ENCODE measurements at places on chromosomes 16 and 17. TPM values are rescaled to one million over a fixed set of nuclear protein-coding genes. Genes with fewer than 3 reads are reported as not detected.

Gene CSNK1D
- total RNA-seq = 93.9 TPM

Gene ADAP2
- 17.0 TPM for total RNA-seq

Gene ZNF75A
- 24.0 TPM for total RNA-seq

Gene C16orf89
- total RNA-seq = 12.2 TPM

Gene IRX6
- total RNA-seq = 1.5 TPM

- no peak overlapping the region for H3K4me3 ChIP-seq
- DNase-seq = no peak
- no peaks in the 10 kb centered on the region for H3K27me3 ChIP-seq
- H3K27ac ChIP-seq = no peak overlapping the region
These were observed 1384.2 kb downstream of the CDH11 start for GRCh38 chr16:63737633-63738032.

DNA sequence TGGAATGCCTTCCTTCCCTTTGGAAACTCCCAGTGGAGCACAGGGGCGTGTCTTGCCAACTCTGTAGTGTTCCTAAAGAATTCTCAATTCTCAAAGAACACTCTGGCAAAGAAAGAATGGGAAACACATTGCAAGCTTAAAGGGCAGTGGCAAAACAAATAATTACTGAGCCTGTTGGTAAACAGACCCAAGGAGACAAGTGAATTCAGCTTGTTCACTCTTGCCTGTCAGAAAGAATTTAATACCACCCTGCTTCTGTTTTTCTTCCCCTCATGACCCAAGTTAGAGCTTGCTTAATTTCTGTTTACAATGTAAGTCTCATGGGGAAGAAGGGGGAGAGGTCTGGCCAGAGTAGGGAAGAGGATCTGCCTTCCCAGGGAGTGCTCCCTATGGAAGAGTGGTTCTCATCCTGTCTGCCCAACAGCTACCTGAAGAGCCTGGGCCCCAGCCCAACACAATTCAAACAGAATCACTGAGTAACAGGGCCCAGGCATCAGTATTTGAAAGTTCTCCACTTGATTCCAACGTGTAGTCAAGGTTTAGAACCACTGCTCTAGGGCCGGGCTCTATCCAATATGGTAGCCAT, 386.0 kb downstream of the SLC39A11 start:
- no peak for DNase-seq
- no peaks in the 10 kb centered on the region for H3K4me1 ChIP-seq
- no peak overlapping the region for H3K4me3 ChIP-seq
- no peaks in the 10 kb centered on the region for H3K36me3 ChIP-seq
- no peaks in the 10 kb centered on the region for H3K27me3 ChIP-seq

GRCh38 chr16:89827383-89828198, 684 bp upstream of the SPIRE2 start:
- no peaks in the 10 kb centered on the region for H3K27me3 ChIP-seq
- peaks cover 9% of the 10 kb centered on the region for H3K4me1 ChIP-seq
- H3K27ac ChIP-seq = no peak overlapping the region
- H3K4me3 ChIP-seq = peak overlapping the region; percentile 49
- no peaks in the 10 kb centered on the region for H3K36me3 ChIP-seq

DNA sequence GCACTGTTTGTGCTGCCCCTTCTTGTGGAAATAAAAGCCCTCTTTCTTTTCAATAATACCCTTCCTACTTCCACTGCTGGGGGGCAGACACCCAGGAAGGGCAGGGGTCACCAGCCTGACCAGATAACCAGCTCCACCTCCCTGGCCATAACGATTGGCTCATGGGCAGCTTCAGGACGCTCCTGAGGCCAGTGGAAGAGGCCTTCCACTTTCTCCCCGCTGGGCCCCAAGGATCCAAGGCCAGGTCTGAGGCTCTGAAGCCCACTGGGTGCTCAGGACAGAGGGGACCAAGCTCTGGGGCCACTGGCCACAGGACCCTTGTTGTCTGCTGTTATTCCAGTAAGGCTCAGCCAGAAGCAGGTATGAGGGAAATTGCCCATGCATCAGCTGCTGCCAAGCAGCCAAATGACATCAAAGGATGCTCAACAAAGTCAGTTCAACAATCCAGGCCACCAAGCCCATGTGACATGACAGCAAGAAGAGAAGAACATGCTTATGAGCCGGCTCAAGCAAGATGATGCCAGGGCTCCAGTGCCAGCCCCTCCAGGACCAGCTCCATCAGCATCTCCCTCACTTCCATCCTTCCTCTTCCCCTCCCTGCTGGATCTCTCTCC, 238.8 kb downstream of the ZNF423 start:
- H3K27ac ChIP-seq = no peak overlapping the region
- H3K27me3 ChIP-seq = no peaks in the 10 kb centered on the region
- DNase-seq = no peak
- H3K36me3 ChIP-seq = no peaks in the 10 kb centered on the region

DNA sequence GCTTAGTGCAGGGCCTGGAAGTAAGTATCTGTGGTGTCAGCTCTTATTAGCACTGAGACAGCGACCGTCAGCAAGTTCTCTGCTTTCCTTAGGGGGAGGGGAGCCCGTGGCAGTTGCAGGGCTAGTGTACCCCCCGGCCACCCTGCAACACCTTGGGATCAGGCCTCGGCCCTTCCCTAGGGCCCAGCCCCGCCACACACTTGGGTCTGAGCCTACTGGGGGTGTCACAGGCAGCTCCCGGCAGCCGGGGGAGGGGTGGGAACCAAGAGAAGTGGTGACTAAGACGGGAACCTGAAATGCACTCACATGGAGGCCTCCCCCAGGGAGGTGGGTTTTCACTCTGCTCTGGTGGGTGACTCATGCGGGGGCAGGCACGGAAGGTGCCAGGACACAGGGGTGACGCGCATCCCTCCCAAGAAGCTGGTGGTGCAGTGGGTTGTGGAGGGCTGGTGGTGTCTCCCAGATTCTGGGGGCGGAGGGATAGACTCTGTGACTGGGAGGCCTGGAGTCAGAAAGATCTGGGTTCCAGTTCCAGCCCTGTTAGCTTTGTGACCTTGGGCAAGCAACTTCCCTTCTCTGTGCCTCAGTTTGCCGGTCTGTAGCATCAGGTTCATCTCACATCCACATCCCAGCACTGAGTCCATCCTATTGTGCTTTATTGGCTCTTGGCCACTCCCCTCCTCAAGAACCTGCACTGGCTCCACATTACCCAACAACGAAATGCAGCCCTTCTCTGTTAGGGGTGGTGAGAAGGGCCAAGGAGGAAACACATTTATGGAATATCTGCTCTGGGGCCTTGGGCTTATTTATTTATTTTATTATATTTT, 44.5 kb downstream of the LAT start:
- no peak for DNase-seq
- no peak overlapping the region for H3K4me3 ChIP-seq
- H3K36me3 ChIP-seq = no peaks in the 10 kb centered on the region
- H3K27me3 ChIP-seq = no peaks in the 10 kb centered on the region
- no peak overlapping the region for H3K27ac ChIP-seq
- H3K4me1 ChIP-seq = no peaks in the 10 kb centered on the region

DNA sequence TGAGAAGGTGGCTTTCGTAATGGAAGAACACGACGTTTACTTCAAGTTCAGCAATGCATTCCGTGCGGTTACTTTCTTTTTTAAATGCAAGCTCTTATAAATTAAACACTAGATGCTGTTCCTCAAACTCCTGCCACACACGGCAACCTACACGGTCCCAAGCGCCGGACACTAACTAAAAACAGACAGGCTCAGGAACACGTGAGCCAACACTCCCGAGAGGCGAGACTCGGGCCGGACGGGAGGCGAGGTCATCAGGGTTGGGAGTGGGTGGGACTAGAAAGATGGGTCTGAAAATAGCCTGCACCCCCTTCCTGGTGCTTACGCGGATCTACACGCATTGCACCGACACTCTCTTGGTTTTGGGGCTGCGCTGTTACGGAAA, 6.4 kb downstream of the CLCN7 start:
- peaks cover 31% of the 10 kb centered on the region for H3K36me3 ChIP-seq
- no peaks in the 10 kb centered on the region for H3K27me3 ChIP-seq
- H3K4me1 ChIP-seq = peaks cover 1% of the 10 kb centered on the region
- DNase-seq = no peak
- H3K4me3 ChIP-seq = no peak overlapping the region

- H3K36me3 ChIP-seq = no peaks in the 10 kb centered on the region
- H3K27me3 ChIP-seq = no peaks in the 10 kb centered on the region
- H3K4me3 ChIP-seq = no peak overlapping the region
- no peaks in the 10 kb centered on the region for H3K4me1 ChIP-seq
- DNase-seq = no peak
- H3K27ac ChIP-seq = no peak overlapping the region
These were observed 41.1 kb downstream of the FTO start for GRCh38 chr16:53745086-53745485.

DNA sequence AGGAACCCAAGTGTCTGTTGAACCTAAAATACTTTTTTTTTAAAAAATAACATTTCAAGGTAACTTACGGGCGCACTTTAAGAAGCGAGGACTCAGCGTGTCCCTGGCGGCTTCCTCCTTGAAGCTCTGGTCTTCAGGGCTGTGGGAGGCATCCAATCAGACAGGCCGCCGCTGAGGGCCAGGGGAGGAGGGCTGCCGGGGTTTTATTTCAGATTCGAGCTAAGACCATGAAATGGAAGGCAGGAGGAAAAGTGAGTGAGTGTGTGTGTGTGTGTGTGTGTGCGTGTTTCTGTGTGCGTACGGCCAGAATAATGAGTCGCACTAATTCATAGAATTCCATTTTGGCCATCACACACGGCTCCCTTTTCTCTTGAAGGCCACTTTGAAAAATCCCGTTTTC, 41.1 kb downstream of the C16orf78 start:
- H3K4me3 ChIP-seq = no peak overlapping the region
- DNase-seq = no peak
- no peak overlapping the region for H3K27ac ChIP-seq
- H3K4me1 ChIP-seq = no peaks in the 10 kb centered on the region

GRCh38 chr17:51354936-51355335, 94.6 kb downstream of the UTP18 start:
- no peaks in the 10 kb centered on the region for H3K36me3 ChIP-seq
- H3K27me3 ChIP-seq = no peaks in the 10 kb centered on the region
- no peak for DNase-seq
- H3K4me1 ChIP-seq = no peaks in the 10 kb centered on the region

DNA sequence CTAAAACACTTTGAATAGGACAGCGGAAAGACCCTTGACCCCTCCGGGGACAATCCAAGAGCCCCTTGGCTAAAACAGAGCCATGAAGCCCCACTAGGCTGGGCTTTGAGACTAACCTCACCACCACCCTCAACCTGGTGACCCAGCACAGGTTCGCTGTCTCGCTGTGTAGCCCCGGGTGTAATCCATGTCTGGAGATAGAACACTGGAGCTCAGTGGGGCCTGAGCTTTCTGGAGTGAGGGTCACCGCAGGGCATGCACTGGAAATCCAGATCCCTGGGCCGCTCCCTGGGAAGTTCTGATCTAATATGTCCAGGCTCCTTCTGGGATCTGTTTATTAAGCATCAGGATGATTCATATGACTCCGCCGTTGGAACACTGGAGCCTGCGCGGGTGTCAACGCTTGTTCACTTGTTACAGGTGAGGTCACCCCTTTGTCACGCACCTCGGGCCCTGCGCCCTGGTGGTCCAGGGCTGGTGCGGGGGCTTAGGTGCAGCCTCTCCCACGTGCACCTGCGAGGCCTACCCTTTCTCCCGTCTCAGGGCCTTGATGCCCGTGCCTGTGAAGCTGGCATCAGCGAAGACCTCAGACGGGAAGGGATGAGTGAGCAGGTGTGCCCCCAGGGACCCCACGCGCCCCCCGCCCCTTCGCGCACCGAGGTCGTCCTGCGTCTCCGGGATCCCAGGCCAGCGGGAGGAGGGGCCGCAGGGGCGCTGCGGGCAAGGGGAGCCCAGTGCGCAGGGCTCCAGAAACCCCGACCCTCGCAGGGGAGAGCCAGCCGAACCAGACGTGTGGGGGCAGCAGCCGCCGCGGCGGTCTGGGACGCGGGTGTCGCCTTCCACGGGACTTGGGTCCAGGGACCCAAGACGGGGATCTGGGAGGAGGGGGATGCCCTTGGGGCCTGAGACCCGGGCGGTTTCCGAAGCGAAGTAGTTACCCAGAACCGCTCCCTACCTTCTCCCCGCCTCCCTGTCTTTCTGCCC, 224.1 kb upstream of the FOXF1 start:
- H3K4me1 ChIP-seq = no peaks in the 10 kb centered on the region
- H3K27ac ChIP-seq = no peak overlapping the region
- no peak overlapping the region for H3K4me3 ChIP-seq
- no peaks in the 10 kb centered on the region for H3K27me3 ChIP-seq
- DNase-seq = no peak

DNA sequence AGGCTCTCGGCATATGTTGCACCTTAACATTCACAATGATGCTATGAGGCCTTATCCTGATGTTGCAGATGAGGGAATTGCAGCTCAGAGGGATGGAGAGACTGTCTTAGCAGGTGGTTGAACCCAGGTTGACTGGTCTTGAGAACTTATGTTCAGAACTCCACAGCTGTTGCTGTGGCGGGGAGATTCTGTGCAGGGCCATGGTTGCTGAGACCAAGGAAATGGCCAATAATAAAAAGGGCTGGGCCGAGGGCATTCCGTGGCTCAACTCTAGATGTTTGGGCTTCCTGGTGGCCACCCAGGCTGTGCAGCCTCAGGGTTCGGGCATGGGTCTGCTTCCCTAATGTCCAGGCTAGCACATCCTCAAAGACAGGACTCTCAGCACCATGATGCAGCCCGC, 5.9 kb downstream of the KSR1 start:
- no peaks in the 10 kb centered on the region for H3K36me3 ChIP-seq
- DNase-seq = no peak
- no peaks in the 10 kb centered on the region for H3K27me3 ChIP-seq
- H3K4me1 ChIP-seq = peaks cover 48% of the 10 kb centered on the region
- H3K27ac ChIP-seq = no peak overlapping the region
- H3K4me3 ChIP-seq = no peak overlapping the region

GRCh38 chr16:56767024-56767423, 37.1 kb downstream of the NUP93 start:
- H3K4me1 ChIP-seq = peaks cover 11% of the 10 kb centered on the region
- DNase-seq = no peak
- H3K4me3 ChIP-seq = no peak overlapping the region
- H3K27me3 ChIP-seq = no peaks in the 10 kb centered on the region
